ENCODE measurements at places on chromosomes 3 and 15.

- no peak for DNase-seq
Measured at GRCh38 chr3:182911782-182912111, 68.6 kb downstream of the DCUN1D1 start.

DNA sequence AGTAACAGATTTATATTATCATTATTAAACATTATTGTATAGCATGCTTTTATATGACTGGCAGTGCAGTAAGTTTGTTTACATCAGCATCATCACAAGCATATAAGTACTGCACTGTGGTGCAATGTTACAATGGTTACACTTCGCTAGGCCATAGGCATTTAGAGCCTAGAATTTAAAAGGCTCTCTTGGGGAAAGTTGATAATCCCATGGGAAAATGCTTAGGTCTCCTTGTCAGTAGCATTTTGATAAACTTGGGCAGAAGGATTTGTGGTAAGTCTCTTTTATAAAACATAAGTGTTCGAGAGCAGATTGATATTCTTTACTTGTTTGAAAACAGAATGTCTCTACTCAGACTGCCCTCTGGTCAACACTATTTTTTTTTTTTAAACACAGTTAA lies 7.5 kb downstream of the DTWD1 start:
- DNase-seq = no peak

- DNase-seq = no peak
Measured at GRCh38 chr15:27933562-27933961, 165.6 kb downstream of the OCA2 start.

DNA sequence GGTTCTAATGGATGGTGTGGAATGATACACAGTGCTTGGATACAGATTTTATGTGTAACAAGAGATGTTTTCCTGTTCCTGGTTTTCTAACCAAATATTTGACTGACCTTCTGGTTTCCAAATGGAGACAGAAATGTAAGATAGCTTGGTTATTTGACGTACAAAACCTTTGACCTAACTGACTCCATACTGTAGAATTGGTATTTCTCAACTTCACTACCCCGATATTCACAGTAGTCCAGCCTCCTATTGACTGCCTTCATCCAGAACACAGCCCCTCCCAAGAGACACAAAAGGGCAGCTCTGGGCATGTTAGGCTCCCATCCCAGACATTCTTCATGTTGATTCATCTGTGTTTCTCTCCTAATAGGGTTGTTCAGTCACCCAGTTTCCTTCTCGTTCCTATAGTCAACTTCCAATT lies 33.4 kb downstream of the MYO1E start:
- no peak for DNase-seq

DNA sequence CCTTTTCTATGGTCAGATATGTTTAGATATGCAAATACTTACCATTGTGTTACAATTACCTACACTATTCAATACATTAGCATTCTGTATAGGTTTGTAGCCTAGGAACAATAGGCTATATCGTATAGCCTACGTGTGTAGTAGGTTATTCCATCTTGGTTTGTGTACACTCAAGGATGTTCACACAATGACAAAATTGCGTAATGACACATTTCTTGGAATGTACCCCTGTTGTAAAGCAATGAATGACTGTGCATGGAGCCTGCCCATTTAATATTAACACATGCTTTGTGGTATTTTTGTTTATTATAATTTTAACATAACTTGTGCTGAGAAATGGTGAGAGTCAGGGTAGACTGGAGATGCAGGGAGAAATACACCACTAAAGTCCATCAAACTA lies 154.9 kb downstream of the LEKR1 start:
- no peak for DNase-seq

- DNase-seq = no peak
Measured at GRCh38 chr3:193585530-193585929, 7.5 kb upstream of the OPA1 start.

- DNase-seq = no peak
Measured at GRCh38 chr3:54783611-54784010, 144.2 kb downstream of the LRTM1 start.

GRCh38 chr15:100036015-100036414 lies 302.8 kb upstream of the LYSMD4 start:
- DNase-seq = no peak

DNA sequence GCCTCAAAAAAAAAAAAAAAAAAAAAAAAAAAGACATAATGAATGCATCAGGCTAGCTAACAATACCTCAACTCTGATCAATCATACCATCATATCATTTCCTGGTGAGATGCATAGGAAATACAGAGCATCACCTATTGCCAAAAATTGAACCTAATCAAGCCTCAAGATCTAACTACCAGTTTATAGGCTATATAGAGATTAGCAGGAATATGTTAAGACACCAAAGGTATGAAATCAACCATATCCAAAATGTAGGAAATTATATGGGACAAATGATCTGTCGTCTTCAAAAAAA lies 387 bp upstream of the VPS33B start:
- no peak for DNase-seq

GRCh38 chr15:84976746-84977345 lies 4.8 kb upstream of the PDE8A start:
- no peak for DNase-seq

DNA sequence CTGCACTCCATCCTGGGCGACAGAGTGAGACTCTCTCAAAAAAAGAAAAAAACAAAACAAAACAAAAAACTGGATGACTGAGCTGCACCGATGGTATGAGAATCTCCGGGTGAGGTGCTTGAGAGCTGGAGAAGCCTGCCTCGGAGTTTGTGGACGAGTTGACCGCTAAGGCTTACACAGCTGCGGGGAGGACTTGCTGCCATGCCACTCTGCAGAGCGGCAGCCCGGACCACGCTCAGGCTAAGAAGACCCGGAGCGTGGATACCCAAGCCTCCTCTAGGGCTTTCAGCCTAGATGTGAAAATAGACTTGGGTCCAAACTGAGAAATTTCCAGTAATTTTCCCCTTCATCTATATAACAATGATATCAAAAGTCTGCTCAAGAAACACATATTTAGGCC lies 16.0 kb downstream of the NRROS start:
- no peak for DNase-seq

DNA sequence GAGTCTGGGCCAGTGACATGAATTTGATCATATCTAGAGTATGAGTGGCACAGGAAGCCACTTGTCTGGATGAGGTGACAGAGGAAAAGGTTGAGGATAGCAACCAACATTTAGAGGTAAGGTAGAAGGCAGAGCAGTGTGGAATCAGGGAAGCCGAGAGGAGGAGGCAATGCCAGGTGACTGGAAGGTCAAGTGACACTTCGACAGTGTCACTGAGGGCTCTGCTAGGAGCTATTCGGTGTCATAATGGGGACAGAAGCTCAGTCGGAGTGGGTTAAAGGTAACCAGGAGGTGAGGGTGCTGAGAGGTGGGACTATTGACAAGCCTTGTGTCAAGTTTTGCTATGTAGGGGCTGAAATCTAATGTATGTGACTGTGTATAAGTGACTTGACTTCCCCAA lies 56.7 kb downstream of the IGF1R start:
- no peak for DNase-seq

- DNase-seq = no peak
Measured at GRCh38 chr3:85801955-85802354, 843.2 kb downstream of the CADM2 start.

DNA sequence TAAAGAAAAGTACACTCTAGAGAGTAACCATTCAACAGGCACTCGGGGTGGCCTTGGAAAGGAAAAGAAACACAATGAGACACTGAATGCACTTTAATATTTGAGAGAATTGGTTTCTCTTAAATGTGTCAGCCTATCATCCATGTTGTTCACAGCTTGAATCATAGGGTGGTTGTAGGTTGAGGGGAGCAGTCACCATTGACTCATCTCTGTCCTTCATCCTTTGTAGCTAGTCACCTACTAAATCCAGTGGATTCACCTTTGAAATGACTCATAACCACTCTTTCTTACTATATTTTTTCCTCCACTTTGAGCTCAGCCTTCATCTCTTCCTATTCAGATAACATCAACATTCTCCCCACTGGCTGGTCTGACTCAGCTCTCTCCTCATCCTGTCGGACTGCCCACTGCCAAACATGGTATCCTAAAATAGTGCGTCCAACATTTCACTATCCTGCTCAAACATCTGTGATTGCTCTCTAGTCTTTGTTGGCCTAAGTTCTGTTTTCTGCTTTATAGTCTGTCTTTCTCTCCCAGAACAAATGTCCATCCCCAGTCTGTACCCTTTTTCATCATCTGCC lies 182.7 kb upstream of the GADL1 start:
- no peak for DNase-seq

- DNase-seq = no peak
Measured at GRCh38 chr3:44764248-44764647, 2.7 kb downstream of the KIF15 start.

DNA sequence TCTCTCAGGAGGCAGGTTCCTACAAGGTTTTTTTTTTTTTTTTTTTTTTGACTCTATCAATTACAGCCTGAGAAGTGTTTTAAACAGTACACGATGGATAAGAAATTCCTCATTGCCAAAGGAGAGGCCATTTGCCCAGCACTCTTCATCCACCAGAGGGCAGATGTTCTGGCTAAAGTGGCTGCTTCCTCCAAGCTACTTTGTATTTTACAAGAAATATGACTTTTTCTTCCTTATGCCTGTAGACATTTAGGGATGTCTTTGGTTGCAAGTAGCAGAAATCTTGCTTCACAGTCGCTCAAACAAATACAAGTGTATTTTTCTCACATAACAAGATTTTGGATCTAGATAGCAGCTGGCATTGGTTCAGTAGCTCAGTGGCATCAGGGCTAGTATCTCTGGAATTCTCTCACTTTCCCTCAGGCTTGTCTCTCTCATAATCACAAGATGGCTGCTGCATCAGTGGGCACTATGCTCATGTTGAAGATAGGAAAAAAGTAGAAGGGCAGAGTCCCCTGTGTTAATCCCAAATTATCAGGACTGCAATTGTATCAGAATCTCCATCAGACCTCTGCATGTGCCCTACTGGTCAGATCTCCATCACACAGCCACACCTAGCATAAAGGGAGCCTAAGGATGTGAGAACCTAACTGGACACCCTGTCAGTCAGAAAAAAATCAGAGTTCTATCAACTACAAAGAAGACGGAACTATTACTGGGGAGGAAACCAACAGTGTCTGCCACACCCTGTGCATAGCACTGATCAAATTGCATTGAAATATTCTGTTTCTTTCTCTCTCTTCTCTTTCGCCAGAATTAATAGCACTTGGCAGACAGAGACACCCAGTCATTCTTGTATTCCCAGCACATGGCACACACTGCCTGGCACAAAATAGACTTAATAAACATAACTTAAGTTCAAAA lies 138.9 kb upstream of the COL8A1 start:
- DNase-seq = no peak

GRCh38 chr3:74603292-74603691 lies 11.2 kb downstream of the CNTN3 start:
- DNase-seq = no peak

GRCh38 chr3:73228959-73229358 lies 167.5 kb downstream of the EBLN2 start:
- no peak for DNase-seq

- DNase-seq = no peak
Measured at GRCh38 chr3:157914882-157915281, 191.3 kb downstream of the SHOX2 start.

- DNase-seq = no peak
Measured at GRCh38 chr3:46719735-46720271, 2.1 kb upstream of the PRSS50 start.

- peak; percentile 34 for DNase-seq
Measured at GRCh38 chr15:77107531-77108355, 36.8 kb upstream of the TSPAN3 start.

DNA sequence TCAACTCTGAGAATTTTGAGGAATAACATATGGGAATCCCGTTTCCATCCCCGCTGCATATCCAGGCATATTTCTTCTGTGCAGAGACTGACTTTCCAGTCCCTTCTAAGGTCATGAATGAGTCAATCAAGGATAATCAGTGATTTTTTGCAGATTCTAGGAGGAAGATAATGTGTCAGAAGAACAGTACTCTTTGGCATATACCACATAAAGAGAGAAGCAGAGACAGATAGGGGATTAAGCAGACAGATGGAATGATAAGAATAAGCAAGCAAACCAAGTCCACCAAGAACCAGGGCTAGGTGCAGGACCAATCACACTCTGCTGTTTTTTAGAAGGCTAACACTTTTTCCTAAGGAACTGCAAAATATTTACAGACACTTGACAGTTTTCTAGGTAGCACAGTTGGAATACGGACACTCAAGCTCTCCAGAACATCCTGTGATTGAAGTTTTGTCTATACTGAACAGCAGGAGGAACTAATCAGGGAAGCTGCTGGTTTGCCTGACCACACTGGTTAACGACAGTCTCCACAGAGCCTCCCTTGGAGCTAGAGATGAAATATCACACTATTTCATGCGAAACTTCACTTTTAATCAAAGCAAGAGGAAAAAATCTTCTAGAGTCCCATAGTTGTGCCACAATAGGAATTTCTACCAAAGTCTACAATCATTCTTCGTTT lies 450.0 kb upstream of the KCNMB2 start:
- no peak for DNase-seq

DNA sequence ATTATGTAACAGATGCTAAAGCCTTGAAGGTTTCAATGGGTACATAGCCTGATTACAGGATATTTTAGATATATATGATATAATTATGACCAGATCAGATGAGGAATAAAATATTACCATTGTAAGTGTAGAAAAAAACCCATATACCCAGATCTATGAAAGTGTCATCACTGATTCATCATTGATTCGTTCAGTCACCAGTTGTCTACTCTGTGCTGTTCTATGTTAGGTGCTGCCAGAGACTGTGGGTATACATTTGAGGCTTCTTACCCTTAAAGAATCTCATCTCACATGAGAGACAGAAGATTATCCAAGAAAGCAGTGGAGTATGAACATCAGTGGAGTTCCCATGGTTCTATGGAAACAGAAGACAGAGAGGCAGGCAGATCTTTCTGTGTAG lies 92.2 kb downstream of the MBNL1 start:
- no peak for DNase-seq

Measured in CD4-positive, alpha-beta T cell treated with Interferon alpha-2 for 1 hour (primary cell).